KBM-7 (cell line): ENCODE measurements at places on chromosomes 11 and 22.

- DNase-seq, result peak; percentile 58
Observed at GRCh38 chr22:29541845-29542244, 11.7 kb downstream of the THOC5 start.

DNA sequence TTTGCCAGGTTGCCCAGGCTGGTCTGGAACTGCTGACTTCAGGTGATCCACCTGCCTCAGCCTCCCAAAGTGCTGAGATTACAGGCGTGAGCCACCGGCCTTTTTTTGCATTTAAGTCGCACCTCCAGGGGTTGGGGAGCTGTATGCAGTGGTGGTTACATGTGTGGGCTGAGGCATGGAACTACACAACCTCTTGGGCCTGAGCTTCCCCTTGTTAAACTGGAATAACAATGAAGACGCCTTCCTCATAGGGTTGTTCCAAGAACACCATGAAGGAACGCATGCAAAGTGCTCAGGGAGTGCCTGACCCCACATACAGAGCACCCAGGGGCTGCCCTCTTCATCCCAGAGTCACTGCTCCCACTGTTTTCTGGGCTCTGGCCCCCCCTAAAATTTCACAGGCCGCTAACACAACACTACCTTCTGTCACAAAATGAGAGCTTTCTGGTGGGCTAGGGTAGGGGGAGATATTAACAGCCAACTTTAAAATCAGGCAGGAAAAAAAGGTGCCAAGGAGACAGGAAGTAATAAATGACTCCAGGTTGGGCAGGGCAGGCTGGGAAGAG is 1.3 kb upstream of the FAM118A start:
- DNase-seq, result peak; percentile 62

GRCh38 chr11:17846852-17847453 is 112.4 kb downstream of the KCNC1 start:
- no peak for DNase-seq

- DNase-seq, result no peak
Observed at GRCh38 chr11:124798991-124799347, 1.2 kb downstream of the MSANTD2 start.

DNA sequence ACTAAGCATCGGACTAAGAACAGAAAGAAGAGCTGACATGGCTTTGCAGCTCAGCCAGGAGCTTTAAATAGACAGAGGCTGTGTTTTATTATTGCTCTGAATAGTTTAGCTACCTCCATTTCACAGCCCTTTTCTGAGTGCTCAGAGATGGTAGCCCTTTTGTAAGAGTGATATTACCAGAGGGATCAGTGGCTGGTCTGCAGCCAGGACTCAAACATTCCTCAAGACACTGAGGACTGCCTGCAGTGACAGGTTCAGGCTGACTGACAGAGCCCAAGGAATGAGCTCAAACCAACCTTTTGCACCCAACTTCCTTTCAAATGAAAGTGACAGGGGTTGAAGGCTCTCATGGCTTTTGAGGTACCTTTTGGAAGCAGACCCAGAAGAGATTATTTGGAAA is 189.0 kb downstream of the DDX10 start:
- DNase-seq, result no peak

DNA sequence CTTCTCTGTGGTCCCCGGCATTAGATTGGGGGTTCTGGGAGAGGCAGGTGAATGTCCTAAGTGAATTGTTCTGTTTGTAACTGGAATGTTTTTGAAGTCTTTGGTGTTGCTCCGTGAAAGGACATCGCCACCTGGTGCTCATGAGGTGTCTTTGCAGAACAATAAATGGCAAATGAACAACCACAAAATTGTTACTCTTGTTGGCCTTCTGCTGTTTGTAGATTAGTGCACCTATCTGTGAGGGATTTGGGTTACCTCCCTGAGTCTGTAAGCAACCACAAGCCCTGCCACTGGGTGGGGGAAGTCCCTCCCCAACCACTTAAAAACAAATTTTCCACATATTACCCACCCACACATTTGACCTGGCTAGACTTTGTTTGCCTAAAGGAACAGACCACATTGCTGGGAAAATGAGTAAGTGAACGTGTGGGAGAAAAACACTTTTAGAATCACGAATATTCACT is 4.7 kb downstream of the MPEG1 start:
- peak; percentile 67 for DNase-seq

GRCh38 chr11:117902001-117902845 is 25.8 kb upstream of the FXYD6 start:
- no peak for DNase-seq

GRCh38 chr22:30541961-30542810 is 4.4 kb downstream of the SEC14L6 start:
- no peak for DNase-seq

- peak; percentile 86 for DNase-seq
Observed at GRCh38 chr11:73335204-73335923, 27.3 kb downstream of the ARHGEF17 start.

GRCh38 chr11:119109843-119110242 is 2.7 kb downstream of the C2CD2L start:
- DNase-seq, result no peak

DNA sequence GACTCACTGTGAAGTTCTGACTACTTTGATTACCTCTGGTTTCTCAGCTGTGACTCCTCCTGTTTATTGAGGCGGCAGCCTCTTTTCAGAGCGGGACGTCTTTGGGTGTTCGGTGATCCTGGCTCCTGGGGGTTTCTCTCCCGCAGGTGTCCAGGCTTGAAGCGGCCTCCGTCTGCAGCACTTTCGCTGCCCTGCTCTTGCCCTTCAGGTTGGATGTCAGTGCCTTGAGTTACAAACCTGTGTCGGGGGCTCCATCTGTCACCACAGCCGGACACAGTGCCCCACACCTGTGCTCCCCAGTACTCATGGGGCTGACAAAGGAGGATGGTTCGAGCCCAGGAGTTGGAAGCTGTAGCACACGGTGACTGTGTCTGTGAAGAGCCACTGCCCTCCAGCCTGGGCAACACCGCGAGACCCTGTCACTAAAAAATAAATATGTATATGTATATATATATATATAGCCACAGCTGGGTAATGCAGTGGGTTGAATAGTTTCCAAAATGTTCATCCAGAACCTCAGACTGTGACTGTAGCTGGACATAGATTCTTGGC is 104.1 kb downstream of the BRD1 start:
- no peak for DNase-seq

DNA sequence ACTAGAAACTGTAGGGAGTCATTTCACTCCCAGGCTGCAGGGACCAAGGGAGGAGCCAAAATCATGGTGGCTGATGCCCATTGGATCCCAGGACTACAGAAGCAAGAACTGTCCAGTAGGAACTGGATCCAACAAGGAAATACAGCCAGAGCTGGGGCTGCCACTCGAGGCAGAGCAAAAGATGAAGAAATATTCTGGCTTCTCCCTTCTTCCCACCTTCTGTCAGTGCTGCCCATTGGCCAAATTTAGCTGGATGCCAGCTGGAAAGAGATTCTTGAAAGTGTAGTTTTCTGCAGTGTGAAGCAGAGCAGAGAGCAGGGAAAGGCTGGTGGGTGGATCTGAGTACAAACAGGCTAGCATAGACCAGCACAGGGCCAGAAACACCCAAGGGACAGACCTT is 45.6 kb downstream of the COMMD9 start:
- no peak for DNase-seq

GRCh38 chr22:31870890-31871289 is 73.4 kb upstream of the YWHAH start:
- DNase-seq, result no peak

DNA sequence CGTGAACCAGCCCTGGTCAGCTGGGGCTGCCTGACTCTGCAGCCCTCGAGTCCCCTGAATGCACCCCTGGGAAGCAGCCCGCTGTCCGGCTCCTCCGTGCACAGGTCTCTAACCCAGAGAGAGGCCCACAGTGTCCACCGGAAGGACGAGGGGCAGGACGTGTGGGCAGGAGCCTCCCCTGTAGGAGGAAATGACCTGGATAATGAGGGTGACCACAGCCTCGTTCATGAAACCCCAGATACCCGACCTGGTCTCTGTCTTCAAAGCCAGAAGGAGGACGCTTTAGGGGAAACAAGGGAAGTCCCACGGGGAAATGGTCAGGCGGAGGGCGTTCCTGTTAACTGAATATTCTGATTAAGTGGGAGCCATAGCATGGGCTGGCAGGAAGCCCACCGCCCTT is 23.3 kb downstream of the LIF start:
- DNase-seq, result no peak

DNA sequence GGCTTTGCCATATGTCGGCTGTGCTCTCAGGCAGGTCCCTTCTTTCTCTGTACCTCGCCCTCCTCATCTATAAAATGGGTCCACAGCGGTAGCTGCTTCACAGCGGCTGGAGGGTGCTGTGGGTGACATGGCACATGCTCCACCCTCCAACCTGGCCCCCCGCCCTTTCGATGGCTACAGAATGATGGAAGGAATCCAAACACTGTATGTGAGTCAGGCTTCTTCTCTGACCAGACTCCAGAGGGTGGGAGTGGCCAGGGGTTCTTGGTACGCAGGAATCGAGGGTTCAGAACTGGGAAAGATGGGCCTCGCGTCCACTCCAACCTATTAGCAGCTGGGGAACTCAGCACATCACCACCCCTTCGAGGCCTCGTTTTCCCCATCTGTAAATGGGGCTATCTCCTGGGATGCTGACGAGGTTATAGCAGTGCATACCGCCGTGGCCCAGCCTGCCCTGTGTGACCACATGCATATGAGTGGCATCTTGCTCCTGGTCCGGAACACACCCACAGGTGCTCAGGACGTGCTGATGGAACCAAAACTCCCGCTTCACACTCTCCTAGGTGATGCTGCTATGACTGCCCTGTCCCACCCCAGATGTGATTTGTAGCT is 26.4 kb downstream of the MN1 start:
- no peak for DNase-seq

DNA sequence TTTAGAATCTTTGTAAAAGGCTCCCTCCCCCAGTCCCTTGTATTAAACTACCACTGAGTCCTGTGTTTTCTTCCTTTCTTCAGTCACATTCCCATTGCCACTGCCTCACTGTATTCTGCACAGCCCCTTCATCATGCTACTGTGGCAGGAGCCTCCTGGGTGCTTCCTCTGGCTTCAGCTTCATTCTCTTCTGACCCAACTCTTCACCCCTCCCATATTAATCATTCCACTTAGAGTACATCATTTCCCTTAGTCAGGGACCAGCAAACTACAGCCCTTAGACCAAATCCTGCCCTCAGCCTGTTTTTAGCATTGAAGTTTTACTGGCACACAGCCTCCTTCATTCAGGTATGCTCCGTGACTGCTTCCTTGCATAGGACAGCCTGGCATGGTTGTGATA is 127.7 kb upstream of the MTNR1B start:
- no peak for DNase-seq

- DNase-seq, result no peak
Observed at GRCh38 chr11:128394431-128395089, 192.8 kb downstream of the ETS1 start.

GRCh38 chr11:12824281-12825041 is 150.2 kb downstream of the TEAD1 start:
- no peak for DNase-seq

- no peak for DNase-seq
Observed at GRCh38 chr11:108906329-108906728, 241.5 kb downstream of the DDX10 start.

- DNase-seq, result no peak
Observed at GRCh38 chr11:2293531-2293971, 8.2 kb downstream of the C11orf21 start.

GRCh38 chr11:102347462-102348370 is 702 bp downstream of the BIRC2 start:
- DNase-seq, result peak; percentile 58

DNA sequence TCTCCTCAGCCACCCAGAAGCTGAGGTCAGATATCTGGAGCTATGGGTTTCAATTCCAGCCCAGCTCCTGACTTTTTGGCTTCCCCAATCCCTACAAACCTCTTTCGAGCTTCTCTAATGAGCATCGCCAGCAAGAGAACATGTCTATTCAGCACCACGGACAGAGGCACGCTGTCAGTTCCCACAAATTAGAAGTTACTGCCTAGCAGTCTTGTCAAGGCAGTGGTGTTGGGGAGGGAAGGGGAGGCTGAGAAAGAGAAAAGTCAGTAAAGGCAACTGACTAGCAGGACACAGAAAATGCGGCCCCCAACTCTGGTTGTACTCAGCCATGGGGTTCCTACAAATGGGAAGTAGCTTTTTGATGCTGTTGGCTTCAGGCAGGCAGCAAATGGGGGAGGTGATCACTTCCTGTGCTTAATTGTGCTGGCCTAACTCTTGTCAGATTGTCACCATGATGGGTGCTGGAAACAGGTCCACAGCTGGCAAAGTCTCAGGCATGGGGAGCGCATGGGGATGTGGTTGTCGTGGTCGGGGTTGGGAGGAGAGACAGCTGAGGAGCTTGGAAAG is 205.9 kb downstream of the ST3GAL4 start:
- DNase-seq, result peak; percentile 41

- no peak for DNase-seq
Observed at GRCh38 chr11:47242596-47243192, 5.9 kb downstream of the ACP2 start.

- DNase-seq, result no peak
Observed at GRCh38 chr11:108468478-108468864, 1.1 kb upstream of the C11orf65 start.

- DNase-seq, result no peak
Observed at GRCh38 chr11:131099013-131099412, 182.7 kb upstream of the SNX19 start.

GRCh38 chr22:35642305-35642741 is 5.9 kb upstream of the APOL6 start:
- DNase-seq, result no peak

DNA sequence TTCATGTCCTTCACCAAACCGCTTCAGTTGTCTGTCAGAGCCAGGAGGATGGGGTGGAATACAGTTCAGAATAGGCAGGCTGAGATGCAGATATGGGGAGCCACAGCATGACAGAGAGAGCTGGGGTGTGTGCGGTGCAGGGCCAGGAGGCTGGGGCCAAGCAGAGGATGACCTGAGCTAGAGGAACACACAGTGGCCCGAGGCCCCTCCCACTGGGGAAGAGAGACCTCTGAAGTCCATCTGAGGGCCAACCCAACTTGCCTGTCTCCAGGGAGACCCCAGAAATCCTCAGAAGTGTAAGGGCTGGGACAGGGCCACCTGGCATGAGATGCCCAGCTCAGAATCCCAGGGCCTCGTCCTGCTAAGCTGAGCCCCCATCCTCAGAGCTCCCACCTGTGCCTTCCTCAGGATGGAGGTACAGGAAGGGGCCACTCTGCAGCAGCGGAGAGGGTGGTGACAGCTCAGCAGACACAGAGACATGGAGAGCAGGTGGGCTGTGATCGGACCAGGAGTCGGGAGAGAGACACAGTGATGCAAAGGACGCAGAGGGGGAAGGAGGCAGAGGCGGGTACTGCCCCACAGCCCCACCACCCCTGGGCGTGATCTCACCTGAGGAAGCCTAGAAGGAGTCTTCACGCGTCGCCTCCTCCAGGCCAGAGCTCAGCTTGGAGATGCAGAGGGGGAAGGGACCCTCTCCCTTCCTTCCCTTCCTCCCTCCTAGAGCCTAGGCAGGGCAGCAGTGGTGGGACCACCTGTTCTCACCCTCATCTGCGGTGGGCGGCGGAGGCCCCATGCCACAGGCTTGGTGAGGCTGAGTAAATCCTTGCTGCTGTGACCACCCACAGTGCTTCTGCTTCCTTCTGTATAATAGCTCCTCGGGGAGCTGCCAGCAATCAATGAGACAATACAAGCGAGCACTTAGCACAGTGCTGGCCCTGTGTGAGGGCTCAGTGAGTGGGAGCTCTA is 9.1 kb upstream of the TUB start:
- DNase-seq, result no peak
